Activated CD4-positive, CD25-positive, alpha-beta regulatory T cell treated with anti-CD3 and anti-CD28 coated beads, Interleukin-2, amount 50 U/mL, for 16 hours (primary cell): ENCODE measurements at places on chromosomes 5 and 9.

GRCh38 chr9:136665704-136666371 lies 3.1 kb downstream of the EGFL7 start:
- DNase-seq: no peak

GRCh38 chr9:33144551-33144950 lies 22.6 kb downstream of the B4GALT1 start:
- no peak for DNase-seq

DNA sequence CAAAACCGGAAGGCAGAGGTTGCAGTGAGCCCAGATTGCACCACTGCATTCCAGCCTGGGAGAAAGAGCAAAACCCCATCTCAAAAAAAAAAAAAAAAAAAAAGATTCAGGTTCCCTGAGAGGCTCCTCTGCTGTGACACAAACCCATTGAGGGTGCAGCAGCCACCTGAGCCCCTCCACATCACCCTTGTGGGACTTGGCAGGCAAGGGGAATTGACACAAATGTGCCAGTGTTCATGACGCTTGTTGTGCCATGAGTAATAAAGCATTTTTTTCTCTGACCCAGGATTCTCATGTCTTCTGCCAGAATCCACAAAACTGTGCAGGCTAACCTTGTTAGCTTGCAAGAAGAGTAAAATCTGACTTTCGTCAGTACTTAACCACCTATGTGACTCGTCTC lies 149.6 kb downstream of the TTC39B start:
- DNase-seq: no peak

GRCh38 chr9:131126059-131126426 lies 657 bp downstream of the NUP214 start:
- DNase-seq: no peak

GRCh38 chr9:115115924-115116323 lies 2.0 kb downstream of the TNC start:
- no peak for DNase-seq

DNA sequence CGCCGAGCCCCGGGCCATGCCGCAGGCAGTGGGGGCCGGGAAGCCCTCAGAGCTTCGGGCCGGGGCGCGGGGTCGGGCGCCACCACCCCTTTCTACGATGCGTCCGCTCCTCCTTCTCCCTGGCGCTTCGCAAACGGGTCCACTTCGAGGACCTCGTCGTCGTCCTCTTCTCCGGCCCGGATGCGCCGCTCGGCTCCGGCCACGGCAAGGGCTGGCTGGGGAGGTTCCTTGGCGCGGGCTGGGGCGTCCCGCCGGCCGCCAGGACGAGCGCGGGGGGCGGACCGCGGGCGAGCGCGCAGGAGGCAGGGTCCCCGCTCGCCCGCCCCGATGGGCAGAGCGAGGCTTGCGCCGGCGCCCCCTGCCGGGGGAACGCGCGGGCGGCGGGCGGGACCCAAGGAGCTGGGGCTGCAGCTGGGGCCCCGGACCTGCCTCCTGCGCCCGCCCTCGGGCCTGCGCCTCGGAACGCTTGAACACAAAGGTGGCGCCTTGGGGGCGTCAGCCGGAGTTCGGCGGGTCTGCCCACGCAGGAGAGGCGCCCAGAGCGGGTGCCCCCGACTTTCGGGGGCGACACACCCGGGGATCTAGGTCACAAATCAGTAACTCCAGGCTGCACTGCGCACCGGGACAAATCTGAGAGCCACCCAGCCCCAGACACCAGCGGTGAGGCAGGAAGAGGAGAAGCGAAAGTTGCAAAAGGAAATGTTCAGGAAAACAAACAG lies at the start of gene ROR2:
Gene ROR2, minus strand, starts transcription at position 283 of the 719 bp plus-strand sequence.
- DNase-seq: no peak
